ENCODE measurements at places on chromosomes 1 and 21.
A peak's percentile ranks its signal among the peaks of the same experiment; 100 is the strongest.

GRCh38 chr21:36639769-36640168 is 59.1 kb upstream of the SIM2 start:
- DNase-seq = peak; percentile 19

DNA sequence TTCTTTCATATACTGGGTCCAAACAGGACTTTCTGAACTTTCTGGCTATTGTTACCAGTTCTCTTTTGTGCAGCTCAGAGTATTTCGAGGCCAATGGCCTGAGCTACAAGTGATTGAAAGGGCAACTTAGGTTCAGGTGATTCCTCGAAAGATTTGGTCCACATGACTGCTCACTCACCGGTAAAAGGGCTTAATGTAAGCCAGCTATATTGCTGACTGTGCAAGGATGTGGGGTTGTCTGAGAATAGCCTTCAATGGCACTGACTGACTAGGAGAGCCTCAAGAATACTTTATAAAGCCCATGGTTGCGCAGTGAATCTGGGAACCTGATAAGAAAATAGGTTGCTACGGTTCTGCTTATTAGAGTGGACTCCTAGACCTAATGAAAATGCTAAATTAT is 269.0 kb downstream of the SEC16B start:
- DNase-seq = no peak

DNA sequence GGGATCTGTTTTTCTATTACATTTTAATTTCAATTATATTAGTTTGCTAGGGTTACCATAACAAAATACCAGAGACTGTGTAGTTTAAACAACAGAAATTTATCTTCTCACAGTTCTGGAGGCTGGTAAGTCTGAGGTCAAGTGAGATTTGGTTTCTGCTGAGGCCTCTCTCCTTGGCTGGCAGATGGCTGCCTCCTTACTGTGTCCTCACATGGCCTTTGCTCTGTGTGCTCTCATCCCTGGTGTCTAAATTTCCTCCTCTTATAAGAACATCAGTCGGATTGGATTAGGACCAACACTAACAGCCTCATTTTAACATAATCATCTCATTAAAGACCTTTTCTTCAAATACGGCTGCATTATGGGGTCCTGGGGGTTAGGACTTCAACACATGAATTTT is 195.2 kb upstream of the CHODL start:
- DNase-seq = peak; percentile 91

DNA sequence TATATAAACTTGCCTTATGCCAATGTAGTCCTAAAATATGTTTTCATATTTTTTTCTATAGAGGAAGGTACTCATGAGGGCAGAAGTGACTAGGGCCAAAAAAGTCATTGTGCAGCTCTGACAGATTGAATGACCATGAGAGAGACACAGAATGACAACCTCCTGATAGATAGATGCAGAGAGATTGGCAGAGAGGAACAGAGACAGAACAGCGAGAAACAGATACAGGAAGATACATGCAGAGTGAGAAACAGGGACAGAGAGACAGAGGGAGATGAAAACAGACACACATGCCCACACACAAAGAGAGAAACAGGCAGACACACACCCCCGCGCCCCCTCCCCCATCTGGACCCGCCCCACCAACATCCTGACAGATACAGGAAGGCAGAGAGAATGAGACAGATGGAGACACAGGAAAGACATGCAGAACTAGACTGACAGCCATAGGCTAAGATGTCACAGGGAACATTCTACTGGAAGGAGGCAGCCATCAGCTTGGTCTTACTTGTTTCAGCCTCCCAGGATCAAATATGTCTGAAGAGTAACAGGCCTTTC is 211.1 kb downstream of the ST6GALNAC3 start:
- DNase-seq = peak; percentile 59

DNA sequence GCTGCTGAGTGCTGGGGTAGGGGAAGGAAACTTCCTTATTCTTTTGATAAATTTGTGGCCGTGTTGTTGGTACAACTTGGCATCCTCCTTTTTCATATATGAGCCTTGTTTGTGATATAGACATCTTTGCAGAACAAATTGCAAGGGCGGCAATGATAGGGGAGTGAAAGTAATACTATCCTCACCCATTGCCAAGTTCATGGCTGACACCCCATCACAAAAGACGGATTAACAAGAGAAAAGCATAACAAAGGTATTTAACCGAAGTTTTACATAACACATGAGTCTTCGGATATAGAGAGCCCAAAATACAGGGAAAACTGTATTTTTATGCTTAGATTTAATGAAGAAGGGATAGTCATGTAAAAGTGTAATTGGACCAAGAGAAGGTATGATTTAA is 86.3 kb upstream of the TMPRSS2 start:
- no peak for DNase-seq

GRCh38 chr1:202811296-202812175 is 782 bp downstream of the PCAT6 start:
- no peak for DNase-seq

- no peak for DNase-seq
These were observed 7.4 kb upstream of the PPP1R15B start for GRCh38 chr1:204419064-204419403.

GRCh38 chr1:96782856-96783255 is 61.3 kb downstream of the PTBP2 start:
- no peak for DNase-seq

- DNase-seq = no peak
These were observed 1166.7 kb upstream of the B3GALT2 start for GRCh38 chr1:194353121-194353520.

DNA sequence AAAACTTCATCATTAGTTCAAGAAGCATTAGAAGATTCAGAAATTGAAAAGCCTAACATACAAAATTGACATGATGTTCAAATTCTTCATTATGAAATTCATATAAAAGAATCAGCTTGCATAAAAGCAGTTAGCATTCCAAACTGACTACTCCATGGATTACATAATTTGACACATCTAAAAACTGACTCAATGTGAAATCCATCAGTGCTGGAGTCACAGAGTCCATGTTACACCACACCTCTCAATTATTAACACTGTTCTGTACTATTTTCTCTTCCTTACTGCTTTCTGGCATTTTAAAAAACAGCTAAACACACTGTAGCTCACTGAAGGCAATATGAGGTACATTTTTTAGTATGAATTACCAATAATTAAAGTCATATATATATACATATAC is 28.0 kb downstream of the ARHGAP29 start:
- DNase-seq = no peak

- peak; percentile 17 for DNase-seq
These were observed 3.0 kb downstream of the CDC42 start for GRCh38 chr1:22055463-22055862.

GRCh38 chr1:152566681-152567080 is at the start of gene LCE3E:
Gene LCE3E, minus strand, starts transcription at chr1:152566780. Its CDS starts 572 bp downstream, at chr1:152566208.
- no peak for DNase-seq

DNA sequence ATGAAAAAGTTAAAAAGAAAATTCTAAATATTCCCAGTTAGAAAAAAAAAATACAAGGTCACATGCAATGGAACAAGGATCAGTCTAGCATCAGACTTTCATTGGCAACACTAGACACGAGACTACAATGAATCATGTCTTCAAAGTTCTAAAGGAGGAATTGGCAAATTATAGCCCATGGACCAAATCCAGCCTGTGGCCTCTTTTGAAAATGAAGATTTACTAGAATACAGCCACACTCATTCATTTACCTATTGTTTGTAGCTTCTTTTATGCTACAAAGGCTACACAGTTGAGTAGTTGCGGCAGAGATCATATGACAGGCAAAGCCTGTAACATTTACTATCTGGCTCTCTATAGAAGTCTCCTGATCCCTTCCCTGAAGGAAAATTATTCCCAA is 71.4 kb downstream of the MRPL39 start:
- no peak for DNase-seq

GRCh38 chr1:79004916-79005315 is 1.6 kb downstream of the ADGRL4 start:
- no peak for DNase-seq

DNA sequence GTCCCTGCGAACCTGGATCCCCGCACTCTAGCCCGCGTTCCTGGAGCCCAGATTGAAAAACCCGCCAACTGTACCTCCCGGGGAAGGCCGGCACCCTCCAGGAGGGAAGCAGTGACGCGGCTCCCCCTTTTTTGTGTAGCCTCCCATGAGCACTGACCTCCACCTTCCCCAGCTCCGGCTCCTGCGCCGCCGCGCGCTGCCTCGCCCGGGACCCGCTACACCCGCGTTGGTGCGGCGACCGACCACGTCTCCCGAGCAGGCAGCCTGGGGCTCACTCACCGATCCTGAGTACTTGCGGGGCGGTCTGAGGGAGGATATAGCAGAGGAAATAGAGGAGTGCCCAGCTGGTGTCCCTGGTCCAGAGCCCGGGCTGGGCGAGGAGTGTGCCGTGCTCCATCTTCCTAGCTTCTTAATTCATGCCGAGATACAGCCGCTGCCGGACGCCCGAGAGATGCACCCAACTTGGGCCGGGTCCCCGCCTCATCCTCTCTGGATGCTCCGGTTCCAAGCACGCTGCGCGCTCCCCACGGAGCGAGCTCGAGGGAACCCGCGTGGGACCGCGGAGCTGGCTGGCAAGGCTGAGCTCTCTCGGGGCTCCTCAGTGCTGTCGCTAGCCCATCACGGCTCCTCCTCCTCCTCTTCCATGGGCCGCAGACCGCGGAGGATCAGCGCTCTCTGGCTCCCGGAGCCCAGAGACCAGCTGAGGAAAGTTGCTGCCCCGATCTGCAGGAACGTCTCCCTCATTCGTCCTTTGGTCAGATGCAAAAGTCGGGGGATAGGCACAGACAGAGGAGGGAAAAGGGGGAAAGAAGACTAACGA is 482 bp downstream of the GRIK1 start:
- no peak for DNase-seq

GRCh38 chr1:89974256-89974655 is 20.7 kb upstream of the ZNF326 start:
- no peak for DNase-seq

GRCh38 chr1:157239936-157240335 is 101.7 kb upstream of the ETV3 start:
- no peak for DNase-seq

GRCh38 chr1:77234096-77234495 is 14.9 kb upstream of the PIGK start:
- no peak for DNase-seq

Data from NCI-H2171 treated with DMSO at 0.1 percent for 48 hours (cell line).